ENCODE measurements at places on chromosomes 2 and 18.
A peak's percentile ranks its signal among the peaks of the same experiment; 100 is the strongest.

- no peak for DNase-seq
Observed at GRCh38 chr2:33085646-33086045, 138.9 kb downstream of the LTBP1 start.

DNA sequence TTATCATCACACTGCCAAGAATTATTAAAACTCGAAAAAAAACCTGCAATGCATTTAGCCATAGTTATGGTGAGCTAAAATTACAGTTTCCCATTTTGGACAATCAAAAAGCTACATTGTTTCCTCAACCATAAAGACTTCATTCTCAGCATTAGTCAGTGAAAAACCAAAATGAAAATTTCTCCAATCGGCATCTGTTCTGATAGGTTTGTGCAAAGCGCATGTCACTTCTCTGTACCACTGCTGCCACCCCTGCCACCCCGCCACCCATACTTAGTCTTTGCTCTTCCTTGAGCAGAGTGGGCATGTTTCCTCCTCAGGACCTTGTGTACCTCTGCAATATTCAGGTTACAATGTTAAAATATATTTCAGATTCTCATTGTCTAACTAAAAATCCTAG, 7.1 kb upstream of the ZBTB14 start:
- DNase-seq = no peak

GRCh38 chr2:235960011-235960715, 208.0 kb downstream of the GBX2 start:
- DNase-seq = no peak

GRCh38 chr2:97645112-97645694, 659 bp upstream of the COX5B start:
- DNase-seq = peak; percentile 27

- DNase-seq = no peak
Observed at GRCh38 chr18:47263430-47264307, 12.2 kb upstream of the SKOR2 start.

DNA sequence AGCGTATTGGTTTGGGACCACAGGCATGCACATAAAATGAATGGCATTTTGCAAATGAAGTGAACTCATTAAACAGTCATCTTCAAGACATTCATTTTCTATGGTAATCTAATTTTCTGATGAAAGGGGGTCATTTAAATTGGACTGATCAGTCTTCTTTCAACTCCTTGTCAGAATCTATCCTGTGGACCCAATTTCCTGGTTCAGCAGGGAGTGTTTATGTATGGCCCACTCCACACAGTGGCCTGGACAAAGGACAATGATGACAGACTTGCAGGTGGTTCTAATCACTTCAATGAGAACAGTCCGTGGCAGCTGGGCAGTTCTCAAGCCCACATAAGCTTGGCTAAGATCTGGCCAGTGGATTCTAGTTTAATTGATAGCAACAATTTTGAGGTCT, 448.1 kb downstream of the DCDC2C start:
- no peak for DNase-seq

- DNase-seq = no peak
Observed at GRCh38 chr2:191995285-191995684, 148.4 kb upstream of the CAVIN2 start.

All from stimulated activated CD8-positive, alpha-beta memory T cell treated with anti-CD3 and anti-CD28 coated beads, Interleukin-15, amount 100 ng/mL, for 4 hours (primary cell).